ENCODE measurements at places on chromosomes 12 and 14.
A peak's percentile ranks its signal among the peaks of the same experiment; 100 is the strongest.

GRCh38 chr12:91986084-91986483 is 159.6 kb downstream of the BTG1 start:
- DNase-seq = no peak

GRCh38 chr12:13127444-13127843 is 24.0 kb upstream of the GSG1 start:
- DNase-seq = no peak

DNA sequence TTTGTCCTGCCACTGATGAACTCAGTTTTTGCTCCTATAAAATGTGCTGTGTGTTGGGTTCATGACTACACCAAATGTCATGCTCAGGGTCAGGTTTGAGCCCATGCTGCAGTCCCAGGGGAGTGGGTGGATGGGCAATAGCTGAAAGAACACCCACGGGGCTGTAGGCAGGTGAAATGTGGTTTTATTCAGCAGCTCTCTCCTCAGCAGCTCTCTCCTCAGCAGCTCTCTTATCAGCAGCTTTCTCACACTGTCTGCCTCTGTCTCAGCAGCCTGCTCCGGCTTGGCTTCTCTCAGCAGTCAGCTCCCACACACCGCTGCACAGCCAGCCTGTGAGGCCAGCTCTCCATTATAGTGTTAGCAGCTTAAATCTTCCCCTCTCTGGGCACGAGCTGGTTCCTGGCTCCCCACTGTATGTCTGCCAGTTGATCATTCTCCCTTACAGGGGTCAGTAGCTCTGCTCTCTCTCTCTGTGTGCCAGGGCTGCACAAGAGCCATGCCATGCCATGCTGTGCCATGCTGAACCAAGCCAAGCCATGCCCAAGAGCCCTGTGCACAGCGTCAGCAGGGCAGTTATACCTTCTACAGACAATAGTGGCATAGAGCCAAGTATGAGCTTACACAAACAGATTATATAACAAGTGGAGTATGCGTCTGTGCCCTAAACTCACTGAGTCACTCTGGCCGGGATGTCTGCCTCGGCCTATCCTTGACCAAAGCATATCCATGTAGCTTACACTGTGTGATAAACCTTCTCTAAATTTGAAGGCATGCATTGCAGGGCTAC is 303.3 kb upstream of the TMPO start:
- DNase-seq = no peak

GRCh38 chr12:101828463-101829196 is 2.1 kb downstream of the GNPTAB start:
- no peak for DNase-seq

- DNase-seq = no peak
These were observed 644.4 kb upstream of the MDGA2 start for GRCh38 chr14:48319823-48320222.

DNA sequence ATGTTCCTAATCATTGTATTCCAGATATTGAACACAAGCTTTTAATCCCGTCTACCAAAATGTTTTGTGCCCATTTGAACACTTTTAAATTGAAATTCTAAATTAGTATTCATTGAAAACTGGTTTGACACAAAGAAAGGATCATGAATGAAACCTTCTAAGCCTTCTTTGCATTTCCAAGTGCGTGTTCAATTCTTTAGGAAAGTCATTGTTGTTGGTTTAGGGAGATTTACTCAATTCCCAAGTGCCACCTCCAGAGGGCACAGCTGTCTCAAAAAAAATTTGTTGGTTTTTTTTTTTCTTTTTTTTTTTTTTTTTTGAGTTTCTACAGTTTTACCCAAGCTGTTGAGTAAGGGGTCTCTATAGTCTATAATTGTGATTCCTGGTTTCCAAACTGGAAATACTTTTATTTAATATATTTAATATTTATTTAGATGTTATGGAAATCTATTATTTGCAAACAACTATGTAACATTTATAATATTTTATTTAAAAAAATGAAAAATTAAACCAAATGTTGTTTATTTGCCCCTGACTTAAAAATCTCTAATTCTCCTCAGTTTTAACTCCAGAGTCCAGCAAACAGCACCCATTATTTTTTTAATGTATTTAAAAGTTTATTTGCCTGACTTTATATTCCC is 79.9 kb downstream of the NEDD1 start:
- no peak for DNase-seq

GRCh38 chr14:22597265-22597664 is 835 bp upstream of the ABHD4 start:
- no peak for DNase-seq

DNA sequence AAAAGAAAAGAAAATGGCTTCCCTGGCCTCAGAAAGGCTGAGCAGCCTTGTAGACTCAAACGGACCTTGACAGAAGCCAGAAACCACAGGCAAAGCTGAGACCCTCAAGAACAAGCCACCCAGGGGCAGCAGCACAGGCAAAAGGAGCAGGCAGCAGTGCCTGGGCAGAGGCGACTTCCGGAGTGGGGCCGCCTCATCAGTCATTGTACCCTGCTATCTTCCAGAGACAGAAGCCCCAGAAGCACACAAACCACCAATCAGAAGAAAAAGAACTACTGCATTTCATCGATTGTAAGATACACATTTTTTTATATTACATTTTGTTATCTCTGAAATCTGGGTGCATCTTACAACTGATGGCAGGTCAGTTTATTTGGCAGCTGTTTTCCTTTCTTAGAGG is 58.2 kb upstream of the ZFP36L1 start:
- DNase-seq = no peak

GRCh38 chr12:2179953-2180736 is 127.4 kb downstream of the CACNA1C start:
- DNase-seq = no peak

DNA sequence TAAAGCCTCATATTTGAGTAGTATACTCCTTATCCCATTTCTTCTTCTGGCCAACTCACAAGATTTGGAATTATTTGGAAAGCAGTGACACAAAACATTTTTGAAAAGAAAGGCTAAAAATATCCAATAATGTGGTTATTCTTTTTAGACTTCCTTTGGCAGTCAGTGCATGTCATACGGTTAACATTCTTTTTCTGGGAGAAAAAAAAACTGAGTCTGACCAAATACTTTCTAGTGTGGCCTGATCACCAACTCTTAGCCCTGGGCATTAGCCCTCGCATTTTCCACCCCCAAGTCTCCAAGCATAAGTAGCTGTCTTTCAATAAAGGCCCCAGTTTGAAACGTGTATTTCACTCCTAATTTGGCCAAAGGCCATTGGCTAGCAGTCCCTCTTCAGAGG is 5.9 kb downstream of the RASSF3 start:
- DNase-seq = no peak

- DNase-seq = peak; percentile 96
These were observed 16.7 kb upstream of the EID3 start for GRCh38 chr12:104286516-104287482.

- DNase-seq = no peak
These were observed 11.6 kb downstream of the SLC7A7 start for GRCh38 chr14:22803687-22803974.

GRCh38 chr12:91356405-91356804 is 173.8 kb upstream of the DCN start:
- no peak for DNase-seq

DNA sequence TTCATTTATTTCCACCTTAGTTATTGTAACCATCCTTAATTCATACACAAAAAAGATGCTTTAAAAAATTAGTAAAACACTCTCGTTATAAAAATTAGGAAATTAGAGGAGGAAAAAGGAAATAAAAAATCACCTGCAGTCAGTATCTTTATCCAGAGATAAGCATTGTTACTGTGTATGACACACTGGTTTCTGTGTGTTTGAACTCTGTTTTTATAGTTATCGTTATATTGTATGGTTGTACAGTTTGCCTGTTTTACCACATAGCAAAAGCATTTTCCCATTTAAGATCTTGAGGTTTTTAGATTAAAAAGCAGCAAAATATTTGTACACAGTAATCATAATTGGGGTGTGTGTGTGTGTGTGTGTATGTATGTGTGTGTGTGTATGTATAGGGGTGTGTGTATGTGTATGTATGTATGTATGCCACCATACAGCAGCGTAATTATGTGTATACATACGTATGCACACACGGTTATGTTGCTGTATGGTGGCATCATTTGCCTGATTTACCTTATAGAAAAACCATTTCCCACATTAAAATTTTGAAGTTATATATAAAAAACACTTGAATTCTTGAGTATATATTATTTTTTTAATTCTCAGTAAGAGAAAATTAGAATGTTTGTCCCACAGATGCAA is 19.8 kb downstream of the WNK1 start:
- DNase-seq = no peak

GRCh38 chr12:27555925-27556778 is 32.1 kb downstream of the PPFIBP1 start:
- DNase-seq = no peak

DNA sequence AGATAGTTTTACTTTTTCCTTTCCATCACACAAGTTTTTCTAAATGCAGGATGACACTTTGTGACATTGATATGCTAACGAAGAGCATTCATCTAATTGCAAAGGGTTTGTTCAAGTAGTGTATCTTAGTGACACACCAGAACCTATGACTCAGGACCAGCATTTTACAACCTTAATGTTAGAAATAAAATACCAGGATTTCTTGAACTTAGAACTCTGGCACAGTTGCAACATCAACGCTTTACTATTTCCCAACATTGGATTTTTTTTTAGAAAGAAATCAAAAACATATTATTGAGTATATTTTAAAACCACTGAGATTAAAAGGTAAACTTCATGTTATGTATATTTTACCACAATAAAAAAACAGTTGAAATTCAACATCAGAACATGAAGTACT is 17.9 kb upstream of the PLEKHG6 start:
- DNase-seq = no peak

GRCh38 chr12:32201096-32201495 is 94.4 kb downstream of the BICD1 start:
- no peak for DNase-seq

- DNase-seq = no peak
These were observed 63.7 kb downstream of the RFLNA start for GRCh38 chr12:124358572-124358971.

GRCh38 chr12:128852026-128852698 is 1.1 kb upstream of the GLT1D1 start:
- DNase-seq = no peak

DNA sequence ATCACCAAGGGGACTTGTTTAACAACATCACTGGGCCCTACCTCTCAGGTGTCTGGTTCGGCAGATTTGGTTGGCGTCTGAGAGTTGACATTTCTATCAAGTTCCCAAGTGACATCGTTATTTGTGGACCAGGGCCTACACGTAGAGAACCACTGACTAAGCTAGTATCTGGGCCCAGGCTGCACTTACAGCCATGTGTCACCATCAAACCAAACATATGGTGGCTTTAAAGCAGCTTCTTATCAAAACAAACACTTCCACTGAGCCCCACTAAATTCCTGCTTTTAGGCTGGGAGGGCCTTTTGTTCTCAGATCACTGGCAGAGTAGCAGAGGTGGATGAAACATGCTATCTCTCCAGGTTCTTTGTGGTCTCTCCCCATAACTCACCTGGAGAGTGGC is 220.5 kb downstream of the PELI2 start:
- DNase-seq = no peak

GRCh38 chr14:91649930-91650329 is 82.0 kb downstream of the CATSPERB start:
- no peak for DNase-seq

GRCh38 chr12:27870939-27871338 is 90.9 kb upstream of the MANSC4 start:
- no peak for DNase-seq

- DNase-seq = no peak
These were observed 1.2 kb upstream of the FGD4 start for GRCh38 chr12:32398181-32398580.

DNA sequence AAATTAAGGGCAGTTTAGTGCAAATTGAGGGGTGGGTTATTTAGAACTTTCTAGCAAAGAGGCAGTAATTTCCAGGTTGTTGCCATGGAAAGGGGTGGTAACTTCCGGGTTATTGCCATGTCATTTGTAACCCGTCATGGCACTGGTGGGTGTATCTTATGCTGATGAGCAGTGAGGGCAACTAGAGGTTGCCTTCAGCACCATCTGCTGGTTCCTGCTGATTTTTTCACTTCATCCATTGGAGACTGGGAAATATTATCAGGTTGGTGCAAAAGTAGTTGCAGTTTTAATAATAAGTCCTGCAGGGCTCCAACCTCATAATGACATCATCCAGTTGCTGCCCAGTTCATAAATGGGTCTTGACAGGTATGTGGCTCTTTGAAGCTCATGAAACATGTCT is 24.4 kb upstream of the SERPINA4 start:
- peak; percentile 44 for DNase-seq

GRCh38 chr14:97630249-97630648 is 833.1 kb downstream of the VRK1 start:
- DNase-seq = no peak

DNA sequence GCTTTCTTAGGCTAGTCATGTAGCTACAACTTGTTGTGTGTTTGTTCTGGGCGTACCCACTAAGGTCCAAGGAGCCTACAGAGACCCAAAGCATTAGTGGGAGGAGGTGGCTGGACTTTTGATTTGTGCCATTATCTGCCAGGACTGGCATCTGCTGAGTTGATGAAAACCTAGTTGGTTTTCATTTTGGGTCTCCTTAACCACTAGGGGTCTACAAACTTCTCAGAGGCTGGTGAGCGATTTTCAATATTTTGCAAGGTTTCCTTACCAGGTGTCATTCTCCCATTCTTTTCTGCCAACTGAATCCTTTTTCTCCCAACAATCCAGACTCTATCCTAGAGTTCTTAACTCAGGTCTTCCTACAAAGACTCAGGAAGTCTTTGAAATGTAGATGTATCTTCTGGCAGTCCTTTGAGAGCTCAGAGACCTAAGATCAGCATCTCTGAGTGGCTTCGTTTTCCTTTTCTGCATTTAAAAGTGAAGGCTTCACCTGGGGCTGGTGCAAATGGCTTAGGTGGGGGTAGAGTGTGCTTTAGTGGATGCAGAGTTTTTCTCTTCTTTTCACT is 150.0 kb upstream of the RMST start:
- DNase-seq = no peak

- DNase-seq = no peak
These were observed 391.9 kb downstream of the GALC start for GRCh38 chr14:87601036-87601435.

DNA sequence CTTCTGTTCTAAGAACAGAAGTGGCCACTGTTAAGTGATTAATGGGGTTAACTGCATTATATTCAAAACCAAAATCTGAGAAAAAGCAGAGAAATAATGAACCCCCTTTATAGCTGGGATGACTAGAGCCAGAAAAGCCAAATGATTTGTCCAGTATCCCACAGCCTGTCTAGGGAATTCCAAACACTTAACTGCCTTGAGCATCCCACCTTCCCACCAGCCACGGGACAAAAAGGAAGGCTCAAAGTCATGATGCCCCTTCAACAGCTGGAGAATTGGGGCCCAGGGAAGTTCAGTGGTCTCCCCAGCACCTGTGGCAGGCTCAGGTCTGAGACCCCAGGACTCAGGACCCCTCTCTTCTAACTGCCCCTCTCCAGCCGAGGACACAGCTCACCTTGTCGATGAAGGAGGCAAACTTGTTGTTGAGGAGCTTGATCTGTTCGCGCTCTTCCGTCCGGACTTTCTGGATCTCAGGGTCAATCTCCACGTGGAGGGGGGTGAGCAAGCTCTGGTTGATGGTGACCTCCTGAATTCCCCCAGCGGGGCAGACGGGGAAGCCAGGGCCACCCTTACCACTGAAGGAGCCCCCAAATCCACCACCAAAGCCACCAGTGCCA is 605 bp downstream of the KRT4 start:
- no peak for DNase-seq

- DNase-seq = no peak
These were observed 109.0 kb upstream of the MDM1 start for GRCh38 chr12:68441167-68441566.

GRCh38 chr12:87217491-87217890 is 811.7 kb downstream of the C12orf50 start:
- no peak for DNase-seq

- peak; percentile 39 for DNase-seq
These were observed 337.7 kb downstream of the TMEM121 start for GRCh38 chr14:105864116-105864515.
